Ovary (tissue), 10 donors: ENCODE measurements at places on chromosomes 3 and 15.

GRCh38 chr3:79767905-79768267 lies at the start of gene ROBO1:
TSS of gene ROBO1 (minus strand) at chr3:79767998.
- DNase-seq: no peak
- H3K4me1 ChIP-seq: peaks cover 7% of the 10 kb centered on the region
- H3K27me3 ChIP-seq: no peaks in the 10 kb centered on the region

DNA sequence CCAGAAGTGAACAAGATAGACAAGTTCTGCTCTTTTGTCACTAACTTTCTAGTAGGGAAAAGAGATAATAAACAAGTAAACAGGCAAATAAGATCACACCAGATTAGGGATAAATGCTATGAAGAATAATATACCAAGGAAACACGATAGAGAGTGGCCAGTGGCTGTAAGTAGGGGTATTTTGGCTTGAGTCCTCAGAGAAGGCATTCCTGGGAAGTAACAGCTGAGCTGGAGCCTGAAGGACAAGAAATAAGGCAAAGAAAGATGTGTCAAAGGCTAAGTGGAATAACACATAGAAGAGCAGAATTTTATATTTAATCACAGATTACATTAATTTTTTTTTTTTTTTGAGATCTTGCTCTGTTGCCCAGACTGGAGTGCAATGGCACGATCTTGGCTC lies 366.2 kb downstream of the ZIC1 start:
- no peaks in the 10 kb centered on the region for H3K36me3 ChIP-seq
- no peak overlapping the region for H3K27ac ChIP-seq
- H3K4me1 ChIP-seq: no peaks in the 10 kb centered on the region
- H3K4me3 ChIP-seq: no peak overlapping the region

DNA sequence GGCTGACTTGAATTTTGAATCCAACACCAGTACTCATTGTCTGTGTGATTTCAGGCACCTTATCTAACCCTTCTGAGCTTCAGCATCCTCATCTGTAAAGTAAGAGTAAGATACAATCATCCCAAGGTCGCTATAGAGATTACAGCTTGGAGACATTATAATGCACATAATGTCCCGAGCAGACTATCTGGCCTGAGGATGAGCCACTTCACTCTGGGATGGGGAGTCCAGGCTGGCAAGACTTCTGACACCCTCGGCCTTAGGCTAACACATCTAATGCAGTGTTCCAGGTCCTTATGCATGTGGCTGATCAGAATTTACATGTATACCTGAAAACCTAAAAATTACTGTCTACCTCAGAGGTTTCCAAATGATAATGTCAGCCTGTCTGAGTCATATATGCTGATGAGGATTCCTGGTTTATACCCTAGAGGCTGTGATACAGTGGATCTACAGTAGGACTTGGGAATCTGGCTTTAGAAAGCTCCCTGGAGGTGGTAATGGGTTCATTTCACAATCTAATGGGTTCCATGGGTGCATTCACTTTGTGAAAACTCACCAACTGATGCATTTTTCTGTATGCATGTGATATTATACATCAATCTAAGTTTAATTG lies 229.0 kb upstream of the SLCO3A1 start:
- H3K27me3 ChIP-seq: no peaks in the 10 kb centered on the region
- no peak for DNase-seq
- H3K36me3 ChIP-seq: no peaks in the 10 kb centered on the region
- H3K4me1 ChIP-seq: peaks cover 2% of the 10 kb centered on the region
- no peak overlapping the region for H3K27ac ChIP-seq

DNA sequence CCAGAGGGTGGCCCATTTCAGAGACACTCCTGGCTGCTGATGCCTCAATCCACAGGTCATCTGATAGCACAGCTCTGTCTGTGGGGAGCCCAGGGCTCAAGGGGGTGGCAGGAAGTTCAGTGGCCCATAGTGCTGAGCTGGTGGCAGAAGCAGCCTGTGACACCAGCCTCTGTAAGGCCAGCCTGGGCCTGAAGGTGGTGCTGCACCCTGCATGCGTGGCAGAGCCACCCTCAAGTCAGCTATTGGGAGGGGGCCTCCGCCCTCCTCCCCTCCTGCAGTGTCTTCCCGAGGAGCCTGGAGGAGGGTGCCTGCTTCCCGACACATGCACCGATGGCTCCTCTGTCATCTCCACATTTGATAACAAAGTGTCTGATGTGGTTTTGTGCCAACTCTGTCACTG lies 3.0 kb downstream of the PLA1A start:
- no peak overlapping the region for H3K27ac ChIP-seq
- H3K27me3 ChIP-seq: no peaks in the 10 kb centered on the region
- H3K36me3 ChIP-seq: no peaks in the 10 kb centered on the region
- DNase-seq: no peak

DNA sequence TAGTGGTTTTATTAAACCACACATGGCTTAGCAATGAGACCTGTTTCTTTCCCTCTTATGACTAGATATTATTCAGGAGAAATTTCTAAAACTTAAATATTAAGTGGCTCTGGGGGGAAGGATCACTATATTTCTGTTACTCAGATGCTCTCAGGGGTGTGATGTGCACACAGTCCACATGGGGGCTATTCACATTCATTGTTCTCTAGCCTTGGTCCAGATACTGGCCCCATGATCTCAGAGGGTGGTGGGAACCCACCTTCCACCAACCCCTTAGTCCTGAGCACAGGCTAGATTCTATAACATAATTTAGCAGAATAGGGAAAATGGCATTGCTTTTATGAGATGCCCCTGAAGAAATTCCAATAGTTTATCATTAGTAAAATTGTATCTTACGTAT lies 149.0 kb upstream of the ST8SIA2 start:
- no peaks in the 10 kb centered on the region for H3K36me3 ChIP-seq
- no peak overlapping the region for H3K27ac ChIP-seq
- H3K27me3 ChIP-seq: no peaks in the 10 kb centered on the region
- H3K4me3 ChIP-seq: no peak overlapping the region
- H3K4me1 ChIP-seq: no peaks in the 10 kb centered on the region
- no peak for DNase-seq

DNA sequence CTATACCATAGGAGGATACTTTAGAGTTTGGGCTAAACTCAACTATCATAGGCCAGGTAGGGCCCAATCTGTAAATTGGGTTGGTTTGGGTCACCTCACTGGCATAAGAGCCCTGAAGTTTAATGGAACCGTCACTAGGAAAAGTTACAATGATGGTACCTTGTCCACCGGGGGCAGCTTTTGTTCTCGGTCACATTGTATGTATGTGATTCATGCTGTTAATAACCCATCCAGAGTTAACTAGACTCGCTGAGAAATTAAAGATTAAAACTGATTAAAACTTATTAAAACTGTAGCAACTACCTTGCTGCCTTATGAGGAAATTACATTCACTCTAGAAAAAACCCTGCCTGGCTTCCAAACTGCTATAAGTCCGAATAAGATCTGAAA lies 145.0 kb upstream of the TMCO5A start:
- H3K27ac ChIP-seq: no peak overlapping the region
- DNase-seq: no peak
- H3K4me3 ChIP-seq: no peak overlapping the region

- H3K27me3 ChIP-seq: no peaks in the 10 kb centered on the region
- no peaks in the 10 kb centered on the region for H3K36me3 ChIP-seq
- H3K4me3 ChIP-seq: no peak overlapping the region
- H3K27ac ChIP-seq: no peak overlapping the region
These were observed 624.8 kb upstream of the LMCD1 start for GRCh38 chr3:7876741-7877297.

DNA sequence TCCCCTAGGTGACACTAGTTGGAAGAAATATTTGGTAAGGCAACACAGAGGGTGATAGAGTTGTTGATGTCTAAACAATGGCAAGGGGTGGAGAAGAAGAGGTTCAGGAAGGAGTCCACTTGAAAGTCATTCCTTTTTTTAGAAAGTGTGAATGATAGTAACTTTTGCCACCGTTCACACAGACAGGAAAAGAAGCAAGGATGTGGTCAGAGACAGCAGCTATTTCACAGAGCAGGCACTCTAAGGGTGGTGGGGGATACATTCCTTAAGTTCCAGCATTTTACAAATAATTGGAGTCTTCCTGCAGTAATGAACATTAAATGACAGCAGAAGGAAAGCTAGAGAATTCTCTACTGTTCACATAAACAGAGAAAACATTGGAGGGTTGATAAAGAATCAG lies 75.4 kb upstream of the ZNF385D start:
- no peak overlapping the region for H3K27ac ChIP-seq
- no peak overlapping the region for H3K4me3 ChIP-seq
- H3K4me1 ChIP-seq: no peaks in the 10 kb centered on the region
- H3K36me3 ChIP-seq: no peaks in the 10 kb centered on the region

- no peaks in the 10 kb centered on the region for H3K27me3 ChIP-seq
- H3K36me3 ChIP-seq: no peaks in the 10 kb centered on the region
- H3K4me3 ChIP-seq: no peak overlapping the region
- no peak for DNase-seq
These were observed 243.9 kb upstream of the AGTR1 start for GRCh38 chr3:148453781-148454191.

- DNase-seq: no peak
- H3K27ac ChIP-seq: no peak overlapping the region
- no peaks in the 10 kb centered on the region for H3K27me3 ChIP-seq
- peaks cover 2% of the 10 kb centered on the region for H3K4me1 ChIP-seq
- H3K36me3 ChIP-seq: no peaks in the 10 kb centered on the region
These were observed 7.4 kb downstream of the EPHA3 start for GRCh38 chr3:89114841-89115223.

GRCh38 chr3:154324919-154325318 lies 632 bp upstream of the DHX36 start:
- H3K4me3 ChIP-seq: peak overlapping the region; percentile 80
- no peaks in the 10 kb centered on the region for H3K27me3 ChIP-seq

GRCh38 chr3:129304146-129304961 lies 25.7 kb downstream of the HMCES start:
- no peaks in the 10 kb centered on the region for H3K36me3 ChIP-seq
- H3K27ac ChIP-seq: no peak overlapping the region
- no peaks in the 10 kb centered on the region for H3K27me3 ChIP-seq
- no peaks in the 10 kb centered on the region for H3K4me1 ChIP-seq

DNA sequence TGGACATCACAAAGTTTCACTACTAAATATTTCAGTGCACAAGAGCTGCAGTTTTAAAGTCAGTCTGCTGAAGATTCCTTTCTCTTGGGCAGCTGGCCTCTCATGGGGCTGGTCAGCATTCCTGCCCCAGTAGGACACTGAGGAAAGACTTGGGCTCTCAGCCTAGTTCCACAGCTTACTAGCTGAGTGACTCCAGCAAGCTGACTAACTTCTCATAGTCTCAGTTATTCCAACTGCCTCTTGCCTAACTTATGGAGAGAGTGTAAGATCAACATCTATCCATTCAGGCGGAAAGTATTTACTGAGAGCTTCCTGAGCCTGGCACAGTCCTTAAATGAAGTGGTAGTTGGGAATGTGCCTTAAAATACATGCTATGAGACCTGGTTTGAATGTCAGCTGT lies 27.0 kb downstream of the TM4SF4 start:
- no peaks in the 10 kb centered on the region for H3K36me3 ChIP-seq
- no peak for DNase-seq
- no peak overlapping the region for H3K27ac ChIP-seq

- H3K4me1 ChIP-seq: peaks cover 14% of the 10 kb centered on the region
- H3K4me3 ChIP-seq: no peak overlapping the region
These were observed 50.5 kb upstream of the TEX264 start for GRCh38 chr3:51620543-51620942.

- H3K27ac ChIP-seq: no peak overlapping the region
- no peak for DNase-seq
- H3K27me3 ChIP-seq: no peaks in the 10 kb centered on the region
- no peaks in the 10 kb centered on the region for H3K36me3 ChIP-seq
- no peak overlapping the region for H3K4me3 ChIP-seq
These were observed 147.2 kb downstream of the OR4M2 start for GRCh38 chr15:22227411-22228100.

DNA sequence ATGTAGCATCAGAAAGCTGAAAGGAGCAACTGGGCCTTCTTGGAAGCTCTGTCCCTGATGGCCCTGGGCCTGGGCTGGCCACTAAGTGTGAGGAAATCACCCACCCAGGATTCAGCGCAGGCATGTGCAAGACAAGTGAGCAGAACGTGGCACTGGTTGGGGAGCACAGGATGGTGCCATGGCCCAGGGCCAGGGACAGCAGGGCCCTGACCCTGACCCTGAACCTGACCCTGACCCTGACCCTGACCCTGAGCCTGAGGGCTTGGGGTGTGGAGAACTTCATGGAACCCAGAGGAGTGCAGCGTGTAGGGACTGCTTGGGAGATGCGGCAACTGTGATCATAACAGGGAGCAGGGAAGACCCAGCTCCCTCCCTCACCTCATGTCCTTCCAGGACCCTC lies 5.9 kb upstream of the ALDH1L1 start:
- no peaks in the 10 kb centered on the region for H3K36me3 ChIP-seq
- no peak overlapping the region for H3K4me3 ChIP-seq
- H3K27me3 ChIP-seq: no peaks in the 10 kb centered on the region
- H3K27ac ChIP-seq: no peak overlapping the region
- peaks cover 11% of the 10 kb centered on the region for H3K4me1 ChIP-seq

GRCh38 chr3:176964661-176965060 lies 232.6 kb downstream of the TBL1XR1 start:
- no peak overlapping the region for H3K4me3 ChIP-seq
- peaks cover 5% of the 10 kb centered on the region for H3K4me1 ChIP-seq
- H3K27me3 ChIP-seq: no peaks in the 10 kb centered on the region
- H3K36me3 ChIP-seq: no peaks in the 10 kb centered on the region
- H3K27ac ChIP-seq: no peak overlapping the region

DNA sequence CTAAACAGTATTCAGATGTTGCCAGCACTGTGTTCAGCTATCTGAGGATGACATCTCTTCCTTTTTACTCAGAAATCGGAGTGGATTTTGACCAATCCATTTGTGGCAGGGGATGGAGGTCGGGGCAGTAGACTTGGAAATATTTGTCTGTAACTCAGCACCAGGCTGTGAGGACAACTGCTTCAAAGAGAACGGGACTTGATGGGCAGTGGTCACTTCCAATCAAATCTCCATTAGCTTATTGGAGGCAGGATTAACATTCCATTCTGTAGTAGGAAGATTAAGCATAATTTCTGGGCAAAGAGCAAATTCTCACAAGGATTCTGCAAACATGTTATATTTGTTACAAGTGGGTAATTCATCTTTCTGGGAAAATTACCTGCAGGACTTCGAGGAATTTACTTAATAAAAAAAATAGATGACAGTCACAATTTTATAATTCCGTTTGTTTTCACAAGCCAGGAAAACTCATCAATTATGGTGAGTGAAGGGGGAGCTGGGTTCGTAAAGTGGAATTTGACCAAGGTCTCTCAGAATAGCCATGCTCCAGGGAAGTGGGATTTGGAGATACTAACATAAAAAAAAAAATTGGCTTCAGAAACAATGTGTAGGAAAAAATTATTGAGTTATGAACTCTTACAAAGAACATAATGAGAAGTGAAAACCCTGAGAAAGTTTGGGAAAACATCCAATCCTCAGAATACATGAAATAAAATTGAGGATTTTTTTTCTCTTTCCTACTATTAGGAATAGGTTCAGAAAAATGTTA lies 18.1 kb downstream of the CRABP1 start:
- no peaks in the 10 kb centered on the region for H3K4me1 ChIP-seq

GRCh38 chr3:69791106-69791505 lies 51.8 kb downstream of the MITF start:
- peak overlapping the region; percentile 24 for H3K27ac ChIP-seq
- DNase-seq: peak; percentile 77
- H3K4me3 ChIP-seq: no peak overlapping the region
- no peaks in the 10 kb centered on the region for H3K36me3 ChIP-seq
- H3K4me1 ChIP-seq: peaks cover 9% of the 10 kb centered on the region

GRCh38 chr3:64848822-64849221 lies 161.0 kb upstream of the ADAMTS9 start:
- H3K27me3 ChIP-seq: no peaks in the 10 kb centered on the region
- no peak overlapping the region for H3K4me3 ChIP-seq
- H3K27ac ChIP-seq: no peak overlapping the region
- peaks cover 16% of the 10 kb centered on the region for H3K4me1 ChIP-seq
